ENCODE measurements at places on chromosomes 1 and 21. TPM values are rescaled to one million over a fixed set of nuclear protein-coding genes. Genes with fewer than 3 reads are reported as not detected.

DNA sequence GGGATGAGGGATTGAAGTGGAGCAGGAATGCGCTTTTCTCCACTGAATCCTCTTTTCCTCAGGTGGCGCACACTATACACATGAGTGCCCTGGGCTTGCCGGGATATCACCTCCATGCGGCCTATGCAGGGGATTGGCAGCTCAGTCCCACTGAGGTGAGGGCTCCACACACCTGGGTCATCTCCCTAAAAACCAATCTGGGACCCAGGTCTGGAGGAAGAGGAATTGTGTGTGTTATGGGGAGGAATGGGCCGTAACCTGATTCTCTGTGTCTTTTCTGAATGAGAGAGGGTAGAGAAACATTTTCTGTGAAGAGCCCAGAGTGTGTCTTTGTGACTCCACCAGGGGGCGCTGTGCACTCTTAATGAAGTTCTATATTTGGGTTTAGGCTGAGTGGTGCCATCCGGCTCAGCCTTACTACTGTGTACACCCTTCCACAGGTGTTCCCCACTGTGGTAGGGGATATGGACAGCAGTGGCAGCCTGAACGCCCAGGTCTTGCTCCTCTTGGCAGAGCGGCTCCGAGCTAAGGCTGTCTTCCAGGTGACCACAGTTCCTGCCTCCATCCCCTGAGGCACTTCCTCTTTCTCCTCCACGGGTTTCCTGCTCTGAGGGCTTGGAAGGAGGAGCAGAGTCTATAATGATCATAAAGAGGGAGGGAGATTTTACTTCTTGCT lies 1.5 kb downstream of the TOMM40L start:
- H3K4me3 ChIP-seq = peak overlapping the region; percentile 90

- H3K4me3 ChIP-seq = no peak overlapping the region
- no peaks in the 10 kb centered on the region for H3K27me3 ChIP-seq
- no peaks in the 10 kb centered on the region for H3K4me1 ChIP-seq
- H3K36me3 ChIP-seq = no peaks in the 10 kb centered on the region
Measured at GRCh38 chr1:46102769-46103476, 29.5 kb downstream of the PIK3R3 start.

- no peak overlapping the region for H3K27ac ChIP-seq
- H3K4me3 ChIP-seq = no peak overlapping the region
- H3K4me1 ChIP-seq = no peaks in the 10 kb centered on the region
- no peaks in the 10 kb centered on the region for H3K27me3 ChIP-seq
- no peak for DNase-seq
Measured at GRCh38 chr1:29319300-29320110, 83.2 kb downstream of the PTPRU start.

Gene KLHDC7A
- polyA plus RNA-seq = not detected

Gene KLHL21
- 24.8 TPM for polyA plus RNA-seq

- H3K27me3 ChIP-seq = no peaks in the 10 kb centered on the region
- H3K36me3 ChIP-seq = no peaks in the 10 kb centered on the region
- DNase-seq = no peak
- H3K27ac ChIP-seq = peak overlapping the region; percentile 47
- H3K4me3 ChIP-seq = no peak overlapping the region
Measured at GRCh38 chr1:153357076-153357852, 390 bp upstream of the S100A9 start.

DNA sequence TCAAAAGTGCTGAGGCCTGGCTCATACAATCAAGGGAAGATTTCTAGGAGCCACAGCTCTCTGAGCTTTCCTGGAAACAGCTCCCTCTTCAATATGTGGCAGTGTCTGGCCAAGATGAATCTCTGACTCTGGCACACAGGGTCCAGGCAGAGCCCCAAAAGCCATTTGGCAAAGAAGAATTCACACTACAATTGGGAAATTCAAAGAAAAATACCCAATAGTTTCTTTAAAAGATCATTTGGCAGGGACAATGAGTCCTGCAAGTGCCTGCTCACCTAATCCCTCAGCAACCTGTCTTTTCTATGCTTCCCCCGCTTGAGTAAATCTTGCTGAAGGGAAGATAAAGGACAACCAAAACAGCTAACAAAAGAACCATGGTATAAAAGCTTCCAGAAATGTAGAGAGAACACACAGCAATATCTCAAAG lies 124.6 kb downstream of the TGFBR3 start:
- no peak for DNase-seq
- no peak overlapping the region for H3K4me3 ChIP-seq
- H3K36me3 ChIP-seq = no peaks in the 10 kb centered on the region
- peaks cover 4% of the 10 kb centered on the region for H3K27me3 ChIP-seq

Gene KCNE1
- 0.03 TPM for polyA plus RNA-seq

GRCh38 chr1:215857317-215857716 lies 290.2 kb downstream of the KCTD3 start:
- H3K27me3 ChIP-seq = no peaks in the 10 kb centered on the region
- no peaks in the 10 kb centered on the region for H3K36me3 ChIP-seq
- H3K27ac ChIP-seq = no peak overlapping the region
- DNase-seq = no peak
- H3K4me1 ChIP-seq = no peaks in the 10 kb centered on the region
- no peak overlapping the region for H3K4me3 ChIP-seq

Gene SPEN
- 4.9 TPM for polyA plus RNA-seq

Gene PTGFR
- polyA plus RNA-seq = not detected

DNA sequence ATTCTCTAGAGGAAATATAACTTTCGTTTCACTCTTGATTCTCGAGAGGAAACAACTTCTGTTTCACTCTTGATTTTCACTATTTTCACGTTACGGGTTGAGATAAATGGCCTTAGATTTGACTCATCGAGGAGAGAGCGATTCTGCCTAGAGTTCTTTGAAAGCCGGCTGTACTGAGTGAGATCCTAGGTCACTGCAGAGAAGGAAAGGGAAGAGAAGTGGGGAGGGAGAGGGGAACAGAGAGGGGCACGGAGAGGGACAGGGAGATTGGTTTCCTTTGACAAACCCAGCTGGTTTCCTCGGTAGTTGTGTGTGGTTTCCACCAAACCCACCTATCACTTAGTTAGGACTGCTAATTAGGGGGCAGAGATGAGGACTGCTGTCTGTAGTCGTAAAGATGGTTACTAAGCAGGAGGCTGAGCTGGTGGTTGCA lies 21.6 kb upstream of the GPR137B start:
- H3K27me3 ChIP-seq = no peaks in the 10 kb centered on the region
- DNase-seq = no peak
- H3K4me3 ChIP-seq = no peak overlapping the region
- H3K4me1 ChIP-seq = peaks cover 5% of the 10 kb centered on the region
- no peak overlapping the region for H3K27ac ChIP-seq

Gene LAMTOR2
- polyA plus RNA-seq = 96.0 TPM

DNA sequence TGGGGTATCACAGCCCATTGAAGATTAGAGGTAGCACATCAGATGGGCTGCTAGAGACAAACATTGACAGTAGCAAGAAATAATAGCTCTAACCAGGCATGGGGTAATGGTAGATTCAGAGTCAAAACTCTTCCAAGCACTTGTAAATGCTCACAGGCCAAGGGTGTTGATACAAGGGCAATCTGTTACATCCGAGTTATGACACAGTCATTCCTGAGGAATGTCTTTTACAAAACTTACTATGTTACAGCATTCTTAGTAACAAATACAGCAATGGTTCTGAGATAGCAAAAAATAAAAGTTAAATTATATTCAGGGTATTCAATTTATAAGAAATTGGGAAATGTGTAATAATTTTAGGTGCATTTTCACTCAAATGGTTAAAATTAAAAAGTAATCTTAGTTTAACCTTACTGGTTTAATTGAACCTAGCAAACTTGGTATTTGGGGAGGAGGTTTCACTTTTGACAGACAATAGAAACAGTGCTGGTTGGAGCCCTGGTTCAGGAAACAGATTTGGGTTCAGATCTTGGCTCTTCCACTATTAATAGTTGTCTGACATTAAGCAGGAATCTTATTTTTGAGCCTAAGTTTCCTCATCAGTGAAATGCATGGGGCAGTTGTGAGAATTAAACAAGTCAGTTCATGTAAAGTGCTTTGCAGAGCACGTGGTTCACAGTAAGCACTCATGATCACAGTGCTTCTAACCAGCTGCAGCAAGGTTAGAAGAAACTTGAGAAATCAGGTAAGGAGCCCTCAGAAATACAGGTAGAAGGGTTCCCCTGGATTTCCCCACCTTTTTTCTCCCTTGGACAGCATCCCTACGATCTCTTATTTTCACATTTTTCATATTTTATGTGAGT lies 4.4 kb downstream of the ST3GAL3 start:
- no peaks in the 10 kb centered on the region for H3K27me3 ChIP-seq
- H3K4me3 ChIP-seq = peak overlapping the region; percentile 49
- H3K27ac ChIP-seq = peak overlapping the region; percentile 89
- H3K4me1 ChIP-seq = peaks cover 27% of the 10 kb centered on the region
- H3K36me3 ChIP-seq = peaks cover 3% of the 10 kb centered on the region

Gene C1orf74
- 48.0 TPM for polyA plus RNA-seq

Gene SPTA1
- not detected for polyA plus RNA-seq

GRCh38 chr1:148383966-148384365 lies 99.1 kb downstream of the PPIAL4G start:
- H3K36me3 ChIP-seq = no peaks in the 10 kb centered on the region
- no peak overlapping the region for H3K4me3 ChIP-seq
- H3K27ac ChIP-seq = no peak overlapping the region
- H3K4me1 ChIP-seq = peaks cover 6% of the 10 kb centered on the region

DNA sequence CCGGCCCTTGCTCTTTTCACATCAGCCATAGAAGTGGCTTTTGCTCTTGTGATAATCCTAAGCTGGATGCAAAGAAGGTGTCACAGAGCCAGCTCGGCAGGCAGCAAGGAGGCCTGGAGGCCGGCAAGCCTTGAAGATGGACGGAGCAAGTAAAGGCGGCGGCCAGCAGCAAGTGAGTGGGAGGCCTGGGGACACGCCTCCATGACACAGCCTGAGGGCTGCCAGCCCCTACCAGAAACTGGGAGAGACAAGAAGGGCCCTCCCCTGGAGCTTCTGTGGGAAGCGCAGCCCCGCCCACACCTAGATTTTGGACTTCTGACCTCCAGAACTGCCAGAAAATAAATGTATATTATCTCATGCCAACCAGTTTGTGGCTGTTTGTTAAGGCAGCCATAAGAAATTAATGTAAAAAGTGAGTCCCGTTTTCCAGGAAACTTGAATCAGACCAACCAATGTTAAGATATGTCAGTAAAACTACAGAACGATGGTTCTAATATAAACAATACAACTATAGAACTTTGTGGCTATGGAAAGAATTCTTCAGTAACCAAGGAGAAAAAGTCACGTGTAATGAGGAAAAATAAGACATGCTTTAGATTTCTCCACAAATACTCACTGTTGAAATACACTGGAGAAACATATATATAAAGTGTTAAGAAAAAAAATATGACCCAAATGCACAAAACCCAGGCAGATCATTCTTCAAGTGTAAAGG lies 49.9 kb downstream of the BACE2 start:
- H3K4me1 ChIP-seq = no peaks in the 10 kb centered on the region
- H3K4me3 ChIP-seq = no peak overlapping the region
- peaks cover 4% of the 10 kb centered on the region for H3K36me3 ChIP-seq
- no peaks in the 10 kb centered on the region for H3K27me3 ChIP-seq
- no peak for DNase-seq
- H3K27ac ChIP-seq = no peak overlapping the region

Measured in keratinocyte (primary cell).